ENCODE measurements at places on chromosomes 11 and 22.

DNA sequence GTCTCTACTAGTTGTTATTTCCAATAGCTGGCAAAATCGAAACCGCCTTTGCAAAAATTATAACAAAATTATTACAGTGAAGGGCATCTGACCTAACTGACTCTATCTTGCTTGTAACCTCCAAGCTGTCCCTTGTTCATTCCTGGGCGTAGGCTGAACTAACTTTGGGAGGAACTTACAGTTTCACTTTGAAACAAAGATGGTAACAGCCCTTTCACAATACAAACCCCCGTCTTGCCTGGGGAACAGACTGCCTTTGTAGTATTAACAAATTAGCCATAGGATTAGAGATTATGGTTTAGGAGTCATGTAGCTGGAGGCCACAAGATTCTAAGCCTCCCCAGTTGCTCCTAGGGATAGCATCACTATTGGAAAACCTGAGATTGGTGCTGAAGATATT is 131.6 kb upstream of the HSD17B12 start:
- DNase-seq: no peak

DNA sequence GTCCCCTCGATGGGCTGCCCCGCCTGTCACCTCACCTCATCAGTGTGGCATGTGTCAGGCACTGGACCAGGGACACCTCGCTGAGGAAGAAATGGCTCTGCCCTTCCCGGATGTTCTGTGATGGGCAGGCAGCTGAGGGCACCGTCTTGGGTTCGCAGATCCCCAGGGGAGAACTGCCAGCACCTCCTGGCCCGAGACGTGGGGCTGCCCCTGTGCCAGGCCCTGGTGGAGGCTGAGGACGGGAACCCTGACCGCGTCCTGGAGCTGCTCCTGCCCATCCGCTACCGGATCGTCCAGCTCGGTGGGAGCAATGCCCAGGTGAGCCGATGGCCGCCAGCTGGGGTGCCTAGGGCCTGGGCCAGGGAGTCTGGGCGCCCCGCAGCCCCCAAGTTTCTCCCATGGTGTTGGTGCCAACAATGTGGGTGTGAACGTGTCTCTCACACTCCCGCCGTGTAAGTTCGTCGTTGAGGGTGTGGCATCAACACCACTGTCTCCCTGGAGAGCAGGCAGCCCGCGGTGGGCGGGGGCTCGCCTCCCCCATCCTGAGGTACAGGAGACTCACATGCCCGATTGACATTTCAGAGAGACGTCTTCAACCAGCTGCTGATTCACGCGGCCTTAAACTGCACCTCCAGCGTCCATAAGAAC is 7.3 kb upstream of the GTSE1 start:
- DNase-seq: no peak

DNA sequence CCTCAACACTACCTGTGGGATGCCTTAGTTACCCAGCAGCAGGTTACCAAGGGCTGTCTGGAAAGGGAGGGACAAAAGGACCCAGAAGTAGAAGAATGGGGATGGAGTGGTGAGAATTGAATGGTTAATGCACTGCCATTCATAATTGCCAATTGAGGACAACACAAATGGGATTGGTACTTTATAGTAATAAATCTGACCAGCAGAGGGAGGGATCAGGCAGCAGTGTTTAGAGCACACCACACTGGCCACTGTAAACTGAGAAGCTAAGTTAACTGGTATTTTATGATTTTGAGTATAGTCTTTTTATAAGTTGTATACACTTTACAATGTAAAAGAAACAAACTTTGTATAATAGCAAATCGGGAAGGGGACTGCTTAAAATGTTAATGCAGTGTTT is 10.7 kb downstream of the TBRG1 start:
- DNase-seq: no peak

GRCh38 chr11:61256710-61257482 is 15.9 kb downstream of the PGA5 start:
- no peak for DNase-seq
